ENCODE measurements at places on chromosomes 3 and 15. TPM values are rescaled to one million over a fixed set of nuclear protein-coding genes. Genes with fewer than 3 reads are reported as not detected.
A peak's percentile ranks its signal among the peaks of the same experiment; 100 is the strongest.

Gene C3orf49
- not detected for total RNA-seq

Gene ALDH1A2
- total RNA-seq: 7.5 TPM

Gene ZMYND10
- 0.71 TPM for total RNA-seq

Gene KNG1
- total RNA-seq: not detected

Gene BTBD1
- 49.0 TPM for total RNA-seq

Gene GOLGA8R
- 2.6 TPM for total RNA-seq

Gene ROBO1
- total RNA-seq: 7.1 TPM

Gene NLGN1
- 6.5 TPM for total RNA-seq

Gene PXYLP1
- total RNA-seq: 7.1 TPM

Gene GOLGA8J
- not detected for total RNA-seq

Gene ERICH6
- total RNA-seq: 0.29 TPM

Gene ALDH1A3
- total RNA-seq: 194 TPM

Gene AMIGO3
- total RNA-seq: not detected

Gene NXPE3
- 11.0 TPM for total RNA-seq

Gene C3orf22
- not detected for total RNA-seq

Gene TMEM108
- total RNA-seq: 1.5 TPM

Gene BAHD1
- 16.2 TPM for total RNA-seq

Gene SLC22A14
- total RNA-seq: 0.48 TPM

Gene KCNMB3
- total RNA-seq: 3.2 TPM

Gene IGF2BP2
- 9.0 TPM for total RNA-seq

DNA sequence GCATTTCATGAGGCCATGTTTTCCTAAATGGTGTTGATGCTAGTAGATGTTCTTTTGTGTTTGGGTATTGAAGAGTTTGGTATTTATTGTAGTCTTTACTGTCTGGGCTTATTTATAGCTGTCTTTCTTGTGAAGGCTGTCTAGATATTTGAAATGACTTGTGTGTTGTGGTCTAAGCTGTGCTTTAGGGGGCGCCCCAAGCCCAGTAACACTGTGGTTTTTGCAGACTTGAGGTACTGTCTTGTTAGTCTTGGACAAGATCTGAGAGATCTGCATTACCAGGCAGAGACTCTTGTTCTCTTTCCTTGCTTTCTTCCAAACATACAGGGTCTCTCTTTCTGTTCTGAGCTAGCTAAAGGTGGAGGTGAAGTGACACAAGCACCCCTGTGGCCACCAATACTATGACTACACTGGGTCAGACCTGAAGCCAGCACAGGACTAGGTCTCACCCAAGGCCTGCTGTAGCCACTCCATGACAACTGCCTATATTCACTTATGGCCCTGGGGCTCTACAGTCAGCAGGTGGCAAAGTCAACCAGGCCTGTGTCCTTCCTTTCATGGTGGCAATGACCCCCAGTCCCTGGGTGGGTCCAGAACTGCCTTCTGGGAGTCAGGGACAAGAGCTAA, 152.1 kb upstream of the TBC1D5 start:
- no peak for DNase-seq

DNA sequence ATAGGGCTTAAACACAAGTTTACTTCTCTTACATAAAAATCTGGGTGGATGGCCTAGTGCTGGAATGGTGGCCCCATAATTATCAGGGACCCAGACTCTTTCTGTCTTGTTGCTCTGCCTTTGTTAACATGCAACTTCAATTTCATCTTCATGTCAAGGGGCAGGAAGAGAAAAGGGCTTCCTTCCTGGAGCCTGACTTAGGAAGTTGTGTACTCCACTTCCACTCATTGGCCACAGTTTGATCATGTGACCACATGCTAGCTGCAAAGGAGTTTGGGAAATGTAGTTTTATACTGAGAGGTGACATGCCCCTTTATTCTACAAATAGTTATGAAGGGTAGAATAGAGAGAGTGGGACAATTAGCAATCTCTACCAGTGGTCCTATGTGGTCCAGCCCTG, 39.3 kb downstream of the RHCG start:
- no peak for DNase-seq

DNA sequence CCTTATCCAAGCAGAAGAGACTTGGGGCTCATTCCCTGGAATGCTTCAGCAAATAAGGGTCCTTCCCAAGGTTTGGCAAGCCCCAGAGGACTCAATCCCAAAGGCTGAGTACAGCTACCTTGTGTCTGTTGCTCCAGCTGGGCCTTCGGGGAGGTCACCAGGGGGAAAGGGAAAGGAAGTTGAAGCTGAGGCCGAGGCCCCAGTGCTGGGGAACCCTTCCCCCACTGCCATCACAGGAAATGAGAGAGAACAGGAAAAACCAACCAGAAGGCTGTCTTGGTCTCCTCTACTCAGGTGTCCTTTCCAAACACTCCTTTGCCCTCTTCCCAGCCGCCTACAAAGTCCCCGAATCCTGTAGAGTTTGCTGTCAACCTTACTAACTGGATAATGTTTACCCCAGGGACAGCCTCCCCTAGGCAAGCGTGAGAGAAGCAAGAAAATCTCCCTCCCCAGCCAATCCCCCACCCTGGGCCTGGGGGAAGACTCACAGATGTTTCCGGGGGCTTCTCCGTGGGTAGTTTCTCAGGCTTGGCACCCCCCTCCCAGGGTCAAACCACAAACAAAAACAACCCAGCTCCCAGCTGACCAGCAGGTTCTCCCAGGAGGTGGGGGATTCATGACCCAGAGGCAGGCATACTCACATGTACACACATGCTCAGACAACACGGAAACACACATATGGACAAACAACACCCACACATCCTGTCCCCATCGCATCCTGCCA, 5.5 kb downstream of the CSRNP1 start:
- DNase-seq: peak; percentile 82

DNA sequence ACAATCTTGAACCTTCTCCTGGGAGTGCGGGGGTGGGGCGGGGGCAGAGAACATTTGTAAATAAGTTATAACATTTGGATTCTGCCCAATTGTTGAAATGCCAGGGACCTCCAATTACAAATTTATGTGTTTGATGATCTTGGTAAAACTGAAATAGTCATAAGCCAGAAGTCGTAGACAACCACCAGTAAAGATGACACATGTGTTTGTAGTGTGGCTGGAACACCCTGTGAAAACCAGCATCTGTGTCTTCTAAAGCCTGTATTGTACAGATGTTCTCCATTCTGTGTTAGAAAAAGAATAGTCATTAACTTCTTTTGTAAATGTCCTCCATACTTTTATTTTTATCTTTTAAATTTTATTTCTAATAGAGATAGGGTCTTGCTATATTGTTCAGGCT, 61.8 kb downstream of the ARIH1 start:
- no peak for DNase-seq

- no peak for DNase-seq
Measured at GRCh38 chr3:120429921-120430361, 20.9 kb downstream of the FSTL1 start.

- DNase-seq: no peak
Measured at GRCh38 chr3:139620438-139620837, 57.3 kb downstream of the NMNAT3 start.

- peak; percentile 55 for DNase-seq
Measured at GRCh38 chr3:141122455-141123030, 71.4 kb downstream of the SPSB4 start.

DNA sequence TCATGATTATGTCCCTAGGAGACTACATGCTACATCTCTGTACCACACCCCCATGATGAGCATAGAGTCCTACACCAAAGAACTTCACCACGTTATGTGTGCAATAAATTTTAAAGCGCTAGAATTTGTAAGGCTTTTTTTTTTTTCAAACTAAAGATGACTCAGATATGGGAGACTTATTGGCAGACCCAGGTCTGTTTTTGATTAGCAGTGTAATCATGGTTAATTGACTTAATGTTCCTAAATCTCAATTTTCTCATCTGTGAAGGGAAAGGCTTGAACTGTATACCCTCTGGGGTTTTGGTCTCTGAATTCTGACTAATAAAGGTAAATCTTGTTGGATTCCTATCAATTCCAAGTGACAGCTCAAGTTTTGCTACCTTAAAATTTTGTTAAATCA, 26.4 kb downstream of the ABI3BP start:
- DNase-seq: no peak

GRCh38 chr3:186180151-186180550, 71.3 kb upstream of the ETV5 start:
- DNase-seq: no peak

- DNase-seq: no peak
Measured at GRCh38 chr15:78077871-78078210, 330 bp upstream of the TBC1D2B start.

DNA sequence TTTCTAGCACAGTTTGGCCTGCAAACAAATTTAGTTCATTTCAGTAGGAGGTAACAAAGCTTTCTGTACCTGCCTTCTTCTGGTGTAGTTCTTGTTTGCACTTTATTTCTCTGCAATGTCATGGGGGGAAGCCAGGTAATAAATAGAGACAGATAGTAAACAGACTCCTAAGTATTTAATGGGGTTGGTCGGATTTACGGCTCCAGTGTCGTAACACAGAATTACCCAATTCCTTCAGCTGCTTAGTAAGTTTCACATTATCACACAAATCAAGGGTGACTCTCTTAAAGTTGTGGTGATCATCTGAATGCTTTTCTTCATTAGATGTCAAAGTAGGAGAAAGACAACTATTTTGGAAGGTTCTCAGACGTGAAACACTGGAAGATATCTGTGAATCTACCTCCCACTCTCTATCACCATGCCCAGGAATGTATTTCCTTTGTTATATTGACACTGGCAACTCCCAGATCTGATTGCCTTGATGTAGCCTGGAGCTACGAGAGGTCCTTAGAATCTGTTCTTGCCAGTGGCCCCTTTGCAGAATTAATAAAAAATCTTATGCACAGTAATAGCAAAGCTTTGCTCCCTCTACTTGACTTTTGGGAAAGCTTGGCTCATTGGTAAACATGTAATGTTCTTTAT, 25.0 kb upstream of the TMC3 start:
- DNase-seq: no peak

GRCh38 chr3:16266714-16267113, 1.7 kb downstream of the OXNAD1 start:
- DNase-seq: no peak

- DNase-seq: no peak
Measured at GRCh38 chr3:12869035-12869621, 27.8 kb upstream of the RPL32 start.

GRCh38 chr3:47083786-47084185, 80.1 kb downstream of the SETD2 start:
- DNase-seq: no peak

DNA sequence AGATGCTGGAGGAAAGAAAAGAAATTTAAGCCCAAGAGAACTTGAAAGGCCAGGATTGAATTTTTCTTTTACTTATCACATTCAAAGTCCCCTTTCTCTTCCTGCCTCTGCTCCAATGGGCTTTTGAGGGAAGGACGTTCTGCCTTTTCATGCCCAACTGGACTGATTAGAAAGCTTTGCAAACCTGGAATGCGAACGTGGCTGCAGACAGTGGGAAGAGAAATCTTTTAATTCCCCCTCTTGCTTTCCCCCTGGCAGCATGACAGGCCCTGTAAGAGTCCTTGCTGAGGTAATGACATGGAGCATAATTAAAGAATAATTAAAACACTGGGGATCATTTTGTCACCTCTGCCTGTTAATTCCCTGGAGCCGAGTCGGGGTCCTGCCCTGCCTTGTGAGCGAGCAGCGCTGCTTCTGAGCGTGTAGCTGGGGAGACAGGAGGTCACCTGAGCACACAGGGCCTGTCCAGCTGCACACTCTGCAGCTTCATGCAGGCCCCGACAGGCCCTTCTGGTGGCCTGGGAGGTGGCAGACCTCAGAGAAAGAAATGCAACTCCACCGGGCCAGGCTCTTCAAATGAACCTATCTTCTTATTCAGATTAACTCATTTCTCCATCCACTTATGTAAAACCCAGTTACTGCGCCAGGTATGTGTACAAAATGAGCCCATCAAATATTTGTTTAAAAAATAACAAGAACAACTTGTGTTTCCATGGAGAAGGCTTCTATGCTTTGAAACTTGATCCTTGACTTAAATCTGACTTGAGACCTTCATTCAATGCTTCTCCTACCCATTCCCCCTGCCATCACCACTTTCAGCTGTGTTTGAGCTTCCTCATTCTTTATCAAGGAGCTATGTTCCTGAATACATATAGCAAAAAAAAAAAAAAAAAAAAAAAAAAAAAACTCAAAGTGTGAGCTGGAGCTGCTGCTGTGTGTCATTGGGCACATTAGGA, 628.2 kb upstream of the CFAP20DC start:
- DNase-seq: no peak

DNA sequence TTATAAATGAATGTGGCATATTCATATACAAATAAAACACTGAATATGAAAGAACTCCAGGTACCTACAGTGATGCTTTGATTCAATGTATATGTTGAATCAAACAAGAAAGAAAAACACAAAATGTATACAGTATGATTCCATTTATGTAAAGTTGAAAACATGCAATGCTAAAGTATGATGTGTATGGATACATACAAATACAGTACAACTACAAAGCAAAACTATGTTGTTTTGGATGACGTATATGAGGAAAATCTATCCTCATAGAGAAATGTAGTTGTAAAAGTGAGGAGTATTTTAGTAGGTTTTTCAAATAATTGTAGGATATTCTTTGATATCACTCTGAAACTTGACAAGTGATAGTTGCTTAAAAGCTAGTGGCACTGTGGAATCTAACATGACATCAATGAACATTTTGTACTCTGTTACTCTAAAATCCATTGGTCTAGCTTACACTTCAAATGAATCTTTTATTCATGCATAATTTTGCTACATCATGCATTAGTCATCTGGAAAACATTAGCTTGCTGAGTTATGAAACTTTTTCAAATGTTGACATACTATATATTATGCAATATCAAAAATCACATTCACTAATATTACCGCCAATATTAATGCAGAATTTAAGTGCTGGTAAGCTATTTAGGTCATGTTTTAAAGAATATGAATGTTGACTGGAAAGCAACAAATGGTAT, 278.1 kb upstream of the CHRNA7 start:
- DNase-seq: no peak

DNA sequence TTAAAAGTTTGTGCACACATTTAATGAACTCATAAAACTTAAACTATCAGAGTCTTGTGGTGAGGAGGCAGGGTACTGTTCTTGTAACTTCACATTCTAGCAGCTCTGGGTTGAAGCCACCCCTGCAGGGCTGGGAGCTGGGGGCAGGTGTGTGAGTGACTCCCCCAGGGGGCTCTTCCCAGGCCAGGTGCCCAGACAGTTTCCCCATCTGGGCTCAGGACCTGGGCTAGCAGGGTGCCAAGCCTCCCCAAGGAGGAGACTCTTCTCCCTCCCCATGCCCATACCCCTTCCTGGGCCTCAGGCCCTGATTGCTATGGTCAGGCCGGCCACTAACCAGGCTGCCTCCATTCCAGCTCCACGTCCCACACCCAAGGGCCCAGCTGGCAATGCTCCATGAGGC, 22.0 kb upstream of the CHCHD6 start:
- peak; percentile 60 for DNase-seq

- peak; percentile 9 for DNase-seq
Measured at GRCh38 chr15:29045717-29046116, 159.9 kb downstream of the APBA2 start.

DNA sequence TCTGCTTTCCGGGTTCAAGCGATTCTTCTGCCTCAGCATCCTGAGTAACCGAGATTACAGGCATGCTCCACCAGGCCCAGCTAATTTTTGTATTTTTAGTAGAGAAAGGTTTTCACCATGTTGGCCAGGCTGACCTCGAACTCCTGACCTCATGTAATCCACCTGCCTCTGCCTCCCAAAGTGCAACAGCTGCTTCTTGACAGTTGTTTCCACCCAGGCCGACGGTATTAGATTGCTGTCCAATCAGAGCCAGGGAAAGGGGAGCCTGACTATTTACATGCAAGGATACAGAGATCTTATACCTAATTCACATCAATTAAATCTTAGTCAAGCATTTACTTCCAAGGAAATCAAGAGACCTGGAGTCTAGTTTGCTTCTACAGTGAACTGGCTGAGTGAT, 4.0 kb upstream of the CAPN3 start:
- DNase-seq: no peak

GRCh38 chr3:69354948-69355347, 30.9 kb downstream of the FRMD4B start:
- no peak for DNase-seq

Measured in mesenteric fat pad (tissue), 1 donor.